T-cell (primary cell): ENCODE measurements at places on chromosomes 11 and 22. TPM values are rescaled to one million over a fixed set of nuclear protein-coding genes. Genes with fewer than 3 reads are reported as not detected.

SMTNL1 gene
- total RNA-seq: not detected

PNPLA5 gene
- not detected for total RNA-seq

DNA sequence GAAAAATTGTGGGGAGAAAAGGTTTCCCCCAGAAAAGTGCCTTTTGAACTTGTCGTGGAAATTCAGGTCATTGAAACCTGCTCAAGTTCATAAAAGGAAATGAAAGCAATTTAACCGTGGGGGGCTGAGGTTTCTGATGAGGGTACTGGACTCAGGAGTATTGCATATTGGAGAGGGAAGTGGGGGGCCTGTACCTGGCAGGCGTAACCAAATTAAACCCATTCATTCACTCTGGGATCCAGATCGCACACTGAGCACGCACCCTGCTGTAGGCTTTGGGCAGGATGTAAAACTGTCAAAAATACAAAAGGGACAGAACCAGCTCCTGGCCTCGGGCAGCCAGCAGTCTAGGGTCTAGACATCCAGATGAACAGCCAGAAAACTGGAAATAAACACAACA lies 1517.4 kb downstream of the BRD1 start:
- DNase-seq: no peak

DNA sequence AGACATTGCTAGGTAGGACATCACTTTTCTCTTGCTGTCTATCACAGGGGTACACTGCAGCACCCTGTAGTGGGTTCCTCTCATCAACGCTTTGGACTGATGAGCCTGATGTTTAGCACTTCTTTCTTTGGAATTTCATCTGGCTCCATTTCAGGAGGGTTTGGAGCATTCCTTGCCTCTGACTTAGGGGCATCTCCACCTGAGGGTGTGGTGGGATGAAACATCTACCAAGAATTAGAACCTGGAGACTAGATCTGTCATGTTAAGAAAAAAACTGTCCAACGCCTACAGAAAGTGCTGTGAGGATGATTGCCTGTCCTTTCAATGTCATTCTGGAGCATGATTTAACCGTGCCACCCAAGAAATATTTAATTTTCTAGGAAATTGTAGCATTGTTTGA lies 648.4 kb downstream of the ETS1 start:
- no peak for DNase-seq

- DNase-seq: no peak
Measured at GRCh38 chr11:65060913-65061408, 2.6 kb upstream of the NAALADL1 start.

DNA sequence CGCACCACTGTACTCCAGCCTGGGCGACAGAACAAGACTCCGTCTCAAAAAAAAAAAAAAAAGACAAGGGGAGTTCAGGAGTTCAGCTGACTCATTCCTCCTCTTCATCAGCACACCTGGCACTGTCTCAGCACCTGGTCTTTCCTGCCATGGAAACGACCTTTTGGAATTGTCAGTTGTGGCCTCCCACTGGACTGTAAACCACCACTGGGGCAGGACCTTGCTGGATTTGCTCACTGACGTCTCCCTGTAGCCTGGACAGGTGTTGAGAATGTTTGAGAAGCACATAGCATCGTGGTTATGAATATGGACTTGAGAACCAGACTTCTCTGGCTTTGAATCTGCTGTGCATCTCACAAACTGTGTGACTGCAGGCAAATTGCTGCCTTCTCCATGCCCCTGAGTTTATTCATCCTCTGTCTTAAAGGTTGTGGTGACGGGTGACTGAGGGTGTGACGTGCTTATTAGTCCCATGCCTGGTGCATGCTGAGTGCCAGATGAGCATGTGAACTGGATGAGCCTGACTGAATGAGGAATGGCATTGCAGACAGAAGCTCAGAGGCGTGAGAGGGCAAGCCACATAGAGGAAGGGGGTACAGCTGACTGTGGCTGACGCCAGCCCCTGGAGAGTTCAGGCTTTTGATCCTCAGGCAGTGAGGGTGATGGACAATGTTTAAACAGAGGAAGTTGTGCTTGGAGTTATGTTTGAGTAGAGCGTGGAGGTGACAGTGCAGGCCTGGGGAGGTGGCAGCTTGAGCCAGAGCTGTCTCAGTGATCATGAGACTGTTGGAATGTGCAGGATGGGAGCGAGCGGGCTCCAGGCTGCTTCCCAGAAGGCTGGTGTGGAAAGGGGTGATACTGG lies 12.7 kb downstream of the TOM1 start:
- DNase-seq: no peak

DNA sequence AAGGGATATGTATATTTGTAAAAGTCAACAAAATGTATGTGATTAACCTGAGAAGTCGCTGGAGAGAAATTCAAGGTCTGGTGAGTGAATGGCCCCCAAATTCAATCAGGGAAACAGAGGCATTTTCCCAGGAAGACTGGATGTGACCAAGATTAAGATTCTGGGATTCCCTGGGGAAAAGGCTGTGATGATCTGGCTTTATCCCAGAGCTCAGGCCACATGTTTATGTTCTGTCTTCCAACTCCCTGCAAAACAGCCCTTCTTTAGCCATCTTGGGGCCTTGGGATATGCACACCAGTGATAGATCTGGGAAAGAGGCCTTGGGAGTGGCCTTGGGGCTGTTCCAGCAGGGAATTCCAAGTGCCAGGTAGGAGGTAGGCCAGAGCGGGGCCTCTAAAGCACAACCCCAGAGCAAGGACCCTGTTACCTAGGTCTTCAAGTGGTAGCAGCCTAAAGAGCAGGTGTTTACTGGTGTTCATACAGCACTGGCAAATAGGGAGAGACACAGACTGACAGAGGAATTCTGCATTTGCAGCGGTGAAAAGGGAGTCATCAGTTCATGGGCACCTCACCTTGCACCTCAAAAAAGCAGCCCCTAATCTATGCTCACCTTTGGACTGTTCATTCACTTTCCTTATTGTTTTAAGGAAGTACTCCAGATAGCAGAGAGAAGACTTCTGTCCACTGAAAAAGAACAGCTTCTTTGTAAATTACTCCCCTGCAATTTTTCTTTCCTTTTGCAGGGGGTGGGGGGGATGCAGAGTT lies 312.4 kb downstream of the BUD13 start:
- no peak for DNase-seq

GRCh38 chr11:30666817-30667216 lies 80.7 kb upstream of the MPPED2 start:
- DNase-seq: no peak

- no peak for DNase-seq
Measured at GRCh38 chr22:32348031-32348611, 9.5 kb upstream of the RFPL3 start.

DNA sequence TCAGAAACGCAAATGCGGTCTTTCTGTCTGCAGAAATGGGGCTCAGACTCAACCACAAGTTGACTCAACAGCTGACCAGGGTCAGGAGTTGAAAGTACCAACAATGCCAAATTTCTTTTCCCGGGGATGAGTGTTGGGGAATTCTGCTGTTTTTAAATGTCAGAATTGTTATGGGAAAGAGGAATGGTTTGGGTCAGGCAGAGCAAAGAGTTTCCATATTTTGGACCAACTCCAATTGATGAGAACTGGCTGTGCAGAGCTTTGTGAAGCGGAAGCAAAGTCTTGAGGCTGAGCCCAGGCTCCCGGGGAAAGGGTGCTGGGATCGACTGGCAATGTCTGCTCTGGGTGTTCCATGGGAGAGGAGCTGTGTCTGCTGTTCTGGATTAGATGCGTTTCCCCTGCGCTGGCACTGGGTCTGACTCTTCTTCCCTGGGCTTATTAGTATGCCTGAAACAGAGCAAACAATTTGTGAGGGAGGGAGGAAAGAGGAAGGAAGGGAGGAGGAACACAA lies 36.2 kb downstream of the TXN2 start:
- DNase-seq: no peak

DNA sequence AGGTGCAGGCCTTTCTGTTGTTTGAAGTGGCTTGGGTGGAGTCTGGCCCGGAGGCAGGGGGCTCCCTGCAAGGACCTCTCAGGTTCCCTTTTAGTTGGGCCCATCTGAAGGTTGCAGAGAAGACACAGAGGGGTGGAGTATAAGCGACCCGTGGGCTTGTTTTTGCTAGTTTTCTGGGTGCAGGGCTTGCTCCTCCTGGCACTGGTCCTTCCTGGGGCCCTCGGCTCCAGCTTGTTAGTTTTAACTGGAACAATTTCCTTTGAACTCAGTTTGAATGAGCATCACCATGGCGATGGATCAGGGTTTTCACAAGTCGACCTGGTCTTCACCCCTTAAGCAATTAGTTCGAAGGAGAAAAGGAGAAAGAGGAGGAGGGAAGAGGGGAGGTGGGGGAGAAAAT lies 28.5 kb upstream of the OAF start:
- DNase-seq: no peak

LRRC51 gene
- total RNA-seq: 3.7 TPM

GRCh38 chr11:11856638-11857037 lies 14.9 kb downstream of the USP47 start:
- DNase-seq: no peak

DNA sequence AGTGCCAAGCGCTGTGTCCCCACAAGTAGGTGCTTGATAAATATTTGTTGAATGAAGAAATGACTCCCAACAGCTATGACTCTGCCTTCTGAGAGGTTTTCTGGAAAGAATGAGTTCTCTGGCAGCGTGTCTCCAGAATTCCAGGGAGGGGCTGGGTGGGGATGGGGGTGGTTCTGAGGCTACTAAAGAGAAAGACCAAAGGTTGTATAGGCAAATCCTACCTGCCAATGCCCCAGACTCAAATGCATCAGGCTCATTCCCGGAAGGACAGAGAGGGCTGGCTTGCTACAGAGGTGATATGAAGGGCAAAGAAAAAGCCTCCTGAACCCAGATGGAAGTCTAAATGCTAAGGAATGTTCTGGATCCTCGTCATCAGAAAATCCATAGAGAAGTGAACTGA lies 1.9 kb downstream of the DUSP18 start:
- DNase-seq: no peak

MED15 gene
- 317 TPM for total RNA-seq

- no peak for DNase-seq
Measured at GRCh38 chr22:48803171-48803947, 1024.3 kb downstream of the BRD1 start.

DNAJB7 gene
- not detected for total RNA-seq

DNA sequence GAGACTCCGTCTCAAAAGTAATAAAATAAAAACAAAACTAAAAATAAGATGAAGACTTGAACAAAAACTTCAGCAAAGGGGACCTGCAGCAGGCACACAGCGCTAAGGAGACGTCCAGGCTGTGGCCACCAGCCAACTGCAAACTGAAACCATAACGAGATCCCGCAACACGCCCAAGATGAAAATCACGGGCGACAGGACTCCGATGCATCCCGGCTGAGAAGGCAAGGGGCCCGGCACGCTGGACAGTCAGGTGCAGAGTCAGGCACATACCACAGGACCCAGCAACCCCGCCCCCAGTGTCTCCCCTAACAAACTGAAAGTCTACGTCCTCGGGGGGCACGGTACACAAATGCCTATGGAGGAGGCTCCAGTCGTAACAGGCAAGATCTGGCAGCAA lies 9.2 kb downstream of the HRAS start:
- DNase-seq: no peak

DNA sequence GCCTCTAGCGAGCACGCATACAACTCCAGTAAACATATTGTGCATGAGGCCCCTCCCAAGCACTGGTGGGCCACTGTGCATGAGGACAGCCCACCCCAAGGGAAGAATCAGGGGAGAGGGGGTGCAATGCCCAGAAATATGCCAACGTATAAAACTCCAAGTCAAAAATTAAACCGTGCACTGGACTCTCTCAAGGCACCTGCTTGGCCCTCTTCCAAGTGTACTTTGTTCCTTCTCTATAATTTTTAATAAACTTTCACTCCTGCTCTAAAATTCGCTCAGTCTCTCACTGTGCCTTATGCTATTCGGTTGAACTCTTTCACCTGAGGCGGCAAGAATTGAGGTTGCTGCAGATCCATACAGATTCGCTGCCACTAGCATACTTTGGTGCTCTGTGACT lies 465.3 kb upstream of the TENM4 start:
- DNase-seq: no peak

DNA sequence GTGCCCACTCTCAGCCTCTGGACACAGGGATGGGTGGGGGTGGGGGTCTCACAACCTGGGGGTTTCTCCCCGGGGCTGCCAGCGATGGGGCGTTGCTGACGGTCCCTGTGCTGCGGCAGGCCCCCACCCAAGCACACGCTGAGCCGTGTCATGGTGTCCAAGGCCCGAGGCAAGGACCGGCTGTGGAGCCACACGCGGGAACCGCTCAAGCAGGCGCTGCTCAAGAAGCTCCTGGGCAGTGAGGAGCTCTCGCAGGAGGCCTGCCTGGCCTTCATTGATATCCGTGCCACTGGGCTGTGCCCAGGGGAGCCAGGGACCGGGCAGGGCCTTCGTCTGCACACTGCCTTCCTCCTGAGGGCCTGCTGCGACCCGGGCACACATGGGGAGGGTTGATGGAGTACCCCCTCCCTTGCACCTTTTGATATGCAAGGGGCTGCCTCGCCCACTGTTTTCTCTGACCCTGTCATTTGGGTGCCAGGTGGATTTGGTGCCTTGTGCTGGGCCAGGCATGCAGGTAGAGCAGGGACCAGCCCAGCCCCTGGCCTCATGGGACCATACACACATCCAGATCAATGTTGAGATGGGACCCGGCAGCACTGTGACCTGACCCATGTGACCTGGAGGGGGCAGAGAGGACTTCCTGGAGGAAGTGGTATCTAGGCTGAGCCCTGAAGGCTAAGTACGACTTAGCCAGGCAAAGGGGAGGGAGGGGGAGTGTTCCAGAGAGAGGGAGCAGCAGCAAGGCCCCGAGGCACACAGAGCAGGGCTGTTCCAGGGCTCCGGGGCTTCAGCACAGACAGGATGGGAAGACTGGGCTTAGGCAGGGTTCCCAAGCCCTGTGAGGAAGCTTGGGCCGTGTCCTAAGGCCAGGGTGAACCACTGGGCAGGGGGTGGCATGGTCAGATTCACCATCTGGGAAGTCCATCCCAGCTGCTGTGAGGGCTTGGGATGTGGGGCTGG lies 75.2 kb downstream of the MYO7A start:
- DNase-seq: no peak

DNA sequence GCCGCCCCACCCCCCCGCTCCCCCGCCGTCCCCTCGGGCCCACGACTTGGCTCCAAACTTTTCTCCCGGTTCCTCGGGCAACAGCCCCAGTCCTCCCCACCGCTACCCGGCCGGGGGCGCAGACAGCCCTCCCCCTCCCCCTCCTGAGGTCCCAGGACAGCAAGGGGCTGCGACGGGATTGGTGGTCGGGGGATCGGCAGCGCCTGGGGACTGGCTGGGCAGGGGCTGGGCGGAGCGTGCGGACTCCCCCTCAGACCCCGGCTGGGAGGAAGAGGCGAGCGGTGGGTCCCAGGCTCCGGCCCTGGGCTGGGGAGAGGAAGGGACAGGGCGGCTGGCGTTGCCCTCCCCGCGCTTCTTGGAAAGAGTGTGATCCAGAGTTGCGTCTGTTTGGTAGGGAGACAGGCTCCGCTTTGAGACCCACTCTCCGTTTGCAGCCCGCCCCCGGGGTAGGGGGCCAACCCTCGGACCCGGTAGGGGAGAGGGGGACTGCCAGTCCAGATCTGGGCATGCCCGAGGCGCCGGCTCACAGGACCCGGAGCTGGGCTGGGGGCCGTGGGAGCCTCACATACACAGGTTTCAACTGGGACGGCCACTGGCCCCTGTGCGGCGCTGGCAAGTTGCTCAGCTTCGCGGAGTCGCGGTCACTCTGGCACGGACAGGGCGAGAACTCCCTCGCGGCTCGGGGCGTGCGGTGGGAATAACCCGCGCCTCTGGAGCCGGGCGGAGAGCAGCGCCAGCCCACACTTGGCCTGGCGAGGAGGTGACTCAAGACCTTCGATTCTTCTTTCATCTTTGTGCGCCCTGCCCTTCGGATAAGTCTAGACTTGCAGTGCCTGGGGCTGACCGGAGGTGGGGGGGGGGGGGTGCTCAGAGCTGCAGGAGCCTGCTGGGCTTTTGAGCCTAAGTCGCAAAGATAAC lies 999 bp downstream of the TSKU start:
- DNase-seq: no peak

GRCh38 chr11:79594834-79595233 lies 154.0 kb upstream of the TENM4 start:
- DNase-seq: no peak
